ENCODE measurements at places on chromosomes 2 and 18.

DNA sequence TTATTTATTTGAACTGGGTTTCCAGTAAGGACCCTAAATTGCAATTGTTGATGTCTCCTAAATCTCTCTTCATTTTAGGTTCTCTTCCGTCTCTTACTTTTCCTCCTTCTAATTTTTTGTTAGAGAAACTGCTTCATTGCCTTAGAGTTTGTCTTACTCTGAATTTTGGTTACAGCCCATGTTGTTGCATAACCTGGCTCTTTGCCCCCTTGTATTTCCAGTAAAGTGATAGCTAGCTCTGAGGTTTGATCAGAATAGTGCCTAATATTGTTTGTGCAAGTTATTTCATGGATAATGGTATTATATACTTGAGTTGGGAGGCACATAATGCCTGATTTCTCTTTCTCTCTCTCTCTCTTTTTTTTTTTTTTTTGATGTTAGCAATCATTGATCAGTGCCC is 71.8 kb downstream of the MGAT5 start:
- DNase-seq: no peak

GRCh38 chr2:206890179-206890578 is 49.1 kb upstream of the CPO start:
- no peak for DNase-seq

DNA sequence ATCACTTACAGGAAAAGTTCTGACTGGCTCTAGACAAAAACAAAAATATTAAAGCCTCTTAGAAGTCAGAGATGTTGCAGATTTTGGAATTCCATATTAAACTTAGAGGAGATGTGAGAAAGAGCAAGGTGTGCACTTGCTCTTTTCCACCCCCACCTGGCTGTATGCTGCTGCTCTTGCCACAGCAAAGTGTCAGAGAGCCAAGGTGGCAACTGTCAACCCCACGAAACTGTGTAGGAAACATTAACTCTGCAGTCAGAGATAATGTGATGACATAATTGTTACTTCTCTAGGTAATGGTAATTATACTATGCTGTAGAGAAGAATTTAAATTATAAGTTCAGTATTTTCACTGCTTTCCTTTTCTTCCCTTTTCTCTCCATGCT is 25.4 kb downstream of the CD8A start:
- no peak for DNase-seq

- no peak for DNase-seq
Observed at GRCh38 chr2:189466656-189467055, 25.4 kb downstream of the WDR75 start.

GRCh38 chr2:128160616-128161275 is 69.7 kb downstream of the UGGT1 start:
- no peak for DNase-seq

DNA sequence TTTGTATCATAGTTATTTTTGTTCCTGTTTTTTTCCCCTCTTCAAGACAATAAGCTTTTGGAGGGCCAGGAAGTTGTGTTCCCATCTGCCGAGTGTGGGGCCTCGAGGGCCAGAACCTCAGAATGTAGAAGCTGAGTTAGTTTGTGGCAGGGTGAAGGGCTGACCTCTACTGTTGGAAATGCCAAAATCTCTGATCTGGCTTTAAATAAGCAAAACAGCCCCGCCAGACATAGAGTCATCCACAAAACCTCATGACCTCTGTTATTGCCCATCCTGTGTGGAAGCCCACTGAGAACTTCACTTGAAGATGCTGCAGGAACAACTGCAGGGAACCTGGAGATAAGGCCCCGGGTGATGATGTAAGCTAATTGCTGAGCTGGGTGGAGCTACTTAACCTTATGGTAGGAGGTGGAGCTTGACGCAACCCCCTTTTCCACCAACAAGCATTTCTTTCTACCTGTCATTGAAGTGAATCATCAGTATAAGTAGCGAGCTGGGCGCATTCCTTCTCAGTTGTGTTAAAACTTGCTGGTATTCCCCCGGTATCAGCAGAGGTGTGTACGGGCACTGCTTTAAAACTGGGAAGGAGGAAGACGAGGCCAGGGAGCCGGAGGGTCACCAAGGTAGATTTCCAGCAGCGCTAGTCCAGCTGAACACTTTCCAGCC is 177.2 kb downstream of the NEDD4L start:
- DNase-seq: no peak

GRCh38 chr2:20011276-20012031 is 1.0 kb downstream of the MATN3 start:
- no peak for DNase-seq

GRCh38 chr2:98608962-98609604 is 694 bp downstream of the UNC50 start:
- no peak for DNase-seq

- no peak for DNase-seq
Observed at GRCh38 chr2:2039826-2040225, 291.2 kb downstream of the MYT1L start.

- no peak for DNase-seq
Observed at GRCh38 chr2:109288544-109289368, 159.8 kb downstream of the SH3RF3 start.

DNA sequence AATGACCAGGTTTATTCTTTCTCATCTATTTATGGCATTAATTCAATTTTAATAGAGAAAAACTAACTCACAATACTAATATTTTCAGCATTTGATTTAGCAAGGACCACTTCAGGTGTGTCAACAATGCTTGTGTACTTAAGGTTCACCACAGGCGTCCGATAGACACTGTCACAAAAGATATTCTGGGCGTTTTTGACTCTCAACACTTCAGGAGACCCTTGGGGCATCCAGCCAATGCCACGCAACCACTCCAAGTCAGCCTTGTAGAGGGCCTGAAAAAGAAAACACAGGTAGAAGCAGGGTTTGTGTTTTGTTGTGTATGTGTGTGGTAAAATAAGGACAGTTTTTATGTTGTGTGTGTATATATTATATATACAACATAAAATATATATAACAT is 158.2 kb downstream of the NEB start:
- DNase-seq: no peak

GRCh38 chr2:197059477-197059876 is 133.0 kb upstream of the PGAP1 start:
- no peak for DNase-seq

DNA sequence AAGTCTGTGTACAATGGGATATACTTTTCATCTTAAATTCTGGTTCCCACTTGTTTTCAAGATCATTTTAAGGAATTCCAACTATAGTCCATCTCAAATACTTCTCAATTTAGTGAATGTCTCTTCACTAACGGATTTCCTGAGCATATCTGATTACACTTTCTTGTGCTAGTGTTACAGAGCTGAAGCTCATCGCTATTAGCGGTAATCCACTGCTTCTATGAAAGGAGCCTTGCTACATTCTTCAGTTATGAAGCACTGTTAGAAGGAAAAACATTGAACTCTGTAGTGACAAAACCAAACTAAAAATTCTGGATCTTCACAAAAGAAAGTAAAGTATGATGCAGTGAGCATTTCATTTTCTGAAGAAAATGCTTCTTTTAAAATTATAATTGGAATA is 72.0 kb downstream of the AGPS start:
- DNase-seq: no peak

DNA sequence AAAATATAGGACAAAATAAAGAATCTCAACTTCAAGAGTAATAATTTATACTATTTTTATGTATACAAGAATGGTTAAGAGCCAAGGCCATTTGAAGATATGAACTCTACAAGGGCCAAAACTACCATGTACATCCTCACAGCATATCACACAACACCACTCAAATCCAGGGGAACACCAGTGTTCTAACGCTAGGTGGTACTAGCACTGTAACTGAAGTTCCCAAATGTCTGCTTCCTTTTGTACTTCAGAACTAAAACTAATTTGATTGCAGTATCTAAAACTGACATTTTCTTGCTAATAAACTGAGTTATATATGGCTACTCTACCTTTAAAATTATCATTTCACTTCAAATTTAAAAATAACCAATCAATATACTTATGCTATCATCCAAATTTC is 47.0 kb downstream of the REV1 start:
- no peak for DNase-seq

- no peak for DNase-seq
Observed at GRCh38 chr2:56624181-56624580, 440.4 kb downstream of the CCDC85A start.

GRCh38 chr2:39513641-39514094 is 76.6 kb upstream of the MAP4K3 start:
- DNase-seq: peak; percentile 58
